ENCODE measurements at places on chromosomes 2 and 18.

DNA sequence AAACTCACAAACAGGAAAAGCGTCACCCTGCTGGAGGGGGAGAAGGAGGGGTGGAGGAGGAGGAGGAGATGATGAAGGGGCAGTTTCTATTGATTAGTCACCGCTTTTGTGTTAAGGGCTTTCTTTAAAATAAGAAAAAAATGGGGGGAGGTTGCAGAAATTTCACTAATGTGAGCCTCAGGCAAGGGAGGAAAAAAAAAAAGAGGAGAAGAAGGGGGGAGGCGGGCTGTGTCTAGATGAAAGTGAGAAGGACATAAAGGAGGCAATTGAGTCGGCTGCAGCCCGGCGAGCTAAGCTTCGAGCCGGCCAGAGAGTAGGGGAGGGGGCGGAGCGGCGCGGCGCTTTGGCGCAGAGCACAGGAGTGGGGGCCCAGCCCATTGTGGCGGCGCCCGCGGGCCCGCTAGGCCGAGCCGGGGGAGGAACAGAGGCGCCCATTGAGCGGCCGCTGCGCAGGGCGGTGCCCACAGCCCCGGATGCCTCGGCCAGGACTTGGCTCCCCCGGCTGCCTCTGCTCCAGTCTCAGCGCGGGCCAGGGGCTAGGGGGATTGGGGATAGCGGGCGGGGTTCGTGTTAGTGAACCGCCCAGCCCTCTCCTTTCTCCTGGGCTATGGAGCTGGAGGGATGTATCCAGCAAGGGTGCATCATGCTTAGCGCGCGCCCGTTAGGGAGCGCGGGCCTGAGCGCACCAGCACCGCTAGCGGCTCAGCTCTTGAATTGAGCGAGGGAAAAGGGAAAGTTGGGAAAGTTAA is 7.9 kb downstream of the PAX3 start:
- no peak for DNase-seq

- no peak for DNase-seq
Measured at GRCh38 chr2:100924122-100924519, 78.0 kb upstream of the RPL31 start.

- no peak for DNase-seq
Measured at GRCh38 chr2:108946442-108946841, 42.6 kb downstream of the EDAR start.

DNA sequence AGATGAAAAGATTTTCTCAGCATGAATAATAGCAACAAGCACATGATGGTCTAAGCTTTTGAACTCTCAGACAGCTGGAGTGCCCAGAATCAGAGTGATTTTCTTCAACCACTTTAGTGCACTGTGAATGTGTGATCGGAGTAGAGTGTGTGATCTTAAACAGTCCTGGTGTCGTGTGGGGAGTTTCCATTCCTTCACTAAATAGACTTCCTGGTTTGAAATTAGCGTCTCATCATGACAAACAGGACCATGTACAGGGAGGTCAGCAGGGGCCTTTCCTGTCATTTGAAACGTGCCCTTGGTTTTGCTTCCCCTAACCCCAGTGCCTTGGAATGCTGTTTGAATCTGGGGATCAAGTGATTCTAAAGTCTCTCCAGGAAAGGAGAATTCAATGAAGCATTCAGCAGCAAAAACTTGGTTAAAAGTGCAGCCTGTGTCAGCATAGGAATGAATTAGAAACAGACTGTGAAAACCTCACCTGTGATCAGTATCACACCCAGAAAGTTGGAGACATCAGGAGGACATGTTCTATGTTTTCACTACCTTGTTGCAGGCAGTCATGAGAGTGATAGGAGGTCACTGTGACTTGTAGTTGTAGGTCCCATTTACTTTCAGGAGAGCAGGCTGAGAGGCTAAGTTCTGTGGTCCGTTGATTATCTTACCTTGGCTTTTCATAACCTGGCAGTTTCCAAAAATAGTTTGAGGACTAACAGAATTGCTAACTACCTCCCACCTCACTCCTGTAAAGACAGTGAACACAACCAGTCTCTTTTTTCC is 400.3 kb downstream of the MTX2 start:
- DNase-seq = no peak

GRCh38 chr2:148614322-148615049 is 30.1 kb upstream of the EPC2 start:
- no peak for DNase-seq

DNA sequence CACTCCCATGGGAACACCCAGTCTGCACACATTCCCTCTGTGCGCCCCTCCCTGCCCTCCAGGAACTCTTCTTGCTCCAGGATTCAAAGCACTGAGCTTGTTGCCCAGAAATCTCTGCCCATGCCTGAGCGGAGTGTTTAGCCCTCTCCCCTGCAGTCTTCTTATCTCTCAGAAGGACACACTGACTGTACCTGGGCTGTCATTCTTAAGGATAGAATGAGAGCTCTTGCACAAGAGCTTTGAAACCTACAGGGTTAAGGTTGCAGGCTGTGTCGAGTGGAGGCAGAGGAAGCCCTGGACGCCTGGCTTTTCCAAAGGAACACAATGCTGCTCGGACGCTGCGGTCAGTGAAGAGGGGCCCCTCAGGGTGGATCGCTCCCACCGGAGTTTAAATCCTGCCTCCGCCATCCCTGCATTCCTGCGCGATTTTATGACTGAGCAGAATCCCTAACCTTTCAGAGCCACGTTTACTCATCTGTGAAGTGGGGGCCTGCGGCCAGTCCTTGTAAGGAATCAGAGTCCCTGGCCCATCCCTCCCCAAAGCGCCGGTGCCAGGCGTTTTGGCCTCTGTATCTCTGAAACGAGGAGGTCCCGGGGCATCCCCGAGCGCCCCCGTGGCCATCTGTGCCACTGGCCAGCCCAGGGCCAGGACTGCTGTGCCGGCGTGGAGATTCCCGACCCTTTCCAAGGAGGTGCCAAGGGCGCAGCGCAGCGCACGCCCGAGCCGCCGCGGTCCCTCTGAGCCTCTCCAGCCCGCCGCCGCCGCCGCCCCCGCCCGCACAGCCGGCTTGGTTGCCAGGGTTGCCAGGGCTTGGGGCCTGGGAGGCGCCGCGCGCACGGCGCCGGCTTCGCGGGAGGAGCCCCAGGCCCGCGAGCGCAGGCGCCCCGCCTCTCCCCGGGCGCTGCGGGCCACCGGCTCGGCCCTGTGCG is 58.9 kb downstream of the FAM168B start:
- no peak for DNase-seq

Data from DND-41 (cell line).